Epithelial cell of umbilical artery (primary cell): ENCODE measurements at places on chromosomes 6 and 20. TPM values are rescaled to one million over a fixed set of nuclear protein-coding genes. Genes with fewer than 3 reads are reported as not detected.

The PLA2G7 gene
- total RNA-seq, result not detected in 2 replicates

The RAB23 gene
- 11.4 and 14.9 TPM in 2 replicates for total RNA-seq

The SNX14 gene
- total RNA-seq, result 120 and 127 TPM in 2 replicates

The DUSP15 gene
- not detected in 2 replicates for total RNA-seq

The PPIL4 gene
- total RNA-seq, result 29.6 and 33.0 TPM in 2 replicates

The POFUT1 gene
- total RNA-seq, result 31.8 and 32.7 TPM in 2 replicates

The NEDD9 gene
- 28.9 and 34.2 TPM in 2 replicates for total RNA-seq

The BANF2 gene
- not detected in 2 replicates for total RNA-seq

The C6orf132 gene
- total RNA-seq, result under 0.01 TPM in 1 of 2 replicates, not detected in the other

The LY6G5C gene
- under 0.01 and 2.7 TPM in 2 replicates for total RNA-seq

The PREX1 gene
- 48.1 and 49.4 TPM in 2 replicates for total RNA-seq

The CRISP2 gene
- total RNA-seq, result under 0.01 TPM in 1 of 2 replicates, not detected in the other
